M059J (cell line): ENCODE measurements at places on chromosomes 1 and 21. TPM values are rescaled to one million over a fixed set of nuclear protein-coding genes. Genes with fewer than 3 reads are reported as not detected.

AGT gene
- 0.42 TPM in 1 of 2 replicates, not detected in the other for total RNA-seq

ZMPSTE24 gene
- 88.3 and 109 TPM in 2 replicates for total RNA-seq

- DNase-seq, result no peak
Measured at GRCh38 chr1:206757524-206758266, 12.9 kb upstream of the IL19 start.

KRTAP19-1 gene
- total RNA-seq, result not detected in 2 replicates

DNA sequence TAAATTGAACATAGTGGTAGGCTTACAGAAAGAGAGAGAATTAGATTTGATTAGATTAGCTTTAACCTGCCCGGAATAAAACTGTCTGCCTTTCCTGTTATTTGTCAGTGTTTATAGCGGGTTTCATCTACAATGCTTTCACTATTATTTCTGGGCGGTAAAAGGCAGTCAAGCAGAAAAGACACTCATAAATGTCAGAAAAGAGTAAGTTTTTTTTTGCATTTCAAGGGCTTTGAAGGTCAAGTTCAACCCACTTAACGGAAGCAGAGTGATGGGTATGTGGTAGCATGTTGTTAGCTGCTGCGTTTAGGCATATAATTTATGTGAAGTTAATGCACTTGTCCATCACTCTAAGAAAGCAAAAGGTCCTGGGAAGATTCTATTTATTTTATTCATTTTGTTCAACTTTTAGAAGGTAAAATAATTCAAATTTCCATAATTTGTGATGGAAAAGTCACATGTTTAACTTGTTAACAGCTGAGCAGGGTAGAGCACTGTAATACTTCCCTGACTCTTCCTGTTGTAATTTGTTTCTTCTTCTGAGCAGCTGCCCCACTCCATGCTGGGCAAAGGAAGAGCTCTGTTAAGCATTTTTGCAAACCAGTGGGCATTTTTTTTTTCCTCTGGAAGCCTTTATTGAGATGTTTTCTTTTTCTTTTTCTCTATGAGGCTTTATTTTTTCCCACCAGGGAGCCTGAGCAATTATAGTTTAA, 220.1 kb downstream of the ST6GALNAC3 start:
- DNase-seq, result no peak

GRCh38 chr1:101235696-101236515, 913 bp upstream of the S1PR1 start:
- peak; percentile 49 for DNase-seq

DNA sequence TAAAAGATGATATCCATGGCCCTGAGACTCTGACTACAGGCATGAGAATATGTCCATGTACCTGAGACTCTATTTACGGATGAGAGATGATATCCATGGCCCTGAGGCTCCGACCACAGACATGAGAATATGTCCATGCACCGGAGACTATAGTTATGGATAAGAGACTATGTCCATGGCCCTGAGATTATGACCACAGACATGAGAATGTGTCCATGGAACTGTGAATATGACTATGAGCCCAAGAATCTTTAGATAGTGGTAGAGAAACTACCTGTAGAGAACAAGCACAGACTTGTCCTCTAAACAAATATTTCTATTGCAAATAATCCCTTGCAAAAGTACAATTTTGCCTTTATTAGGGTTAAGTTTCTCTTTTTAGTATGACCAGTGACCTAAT, 263.2 kb downstream of the PCP4 start:
- no peak for DNase-seq

- DNase-seq, result peak; percentile 56
Measured at GRCh38 chr1:174659823-174660222, 212.1 kb downstream of the GPR52 start.

UMODL1 gene
- not detected in 2 replicates for total RNA-seq

DNA sequence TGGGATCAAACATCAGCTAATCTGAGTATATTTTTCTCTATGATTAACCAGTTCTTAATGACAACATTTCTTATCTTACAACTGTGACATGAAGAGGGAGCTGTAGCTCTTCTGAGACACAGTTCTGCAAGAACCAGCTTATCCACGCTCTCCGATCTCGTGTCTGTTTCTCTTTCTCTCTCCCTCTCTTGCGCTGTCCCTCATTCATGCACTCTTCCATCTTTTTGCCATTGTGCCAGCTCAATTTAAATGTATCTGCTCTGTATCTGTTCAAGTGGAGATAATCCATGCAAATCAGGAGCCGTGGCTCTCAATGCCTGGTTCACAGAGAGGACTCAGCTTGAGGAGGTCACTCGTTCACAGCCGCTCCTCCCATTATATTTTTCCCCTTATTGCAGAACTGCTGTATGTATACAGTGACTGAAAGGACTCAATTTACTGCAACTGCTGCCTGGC, 494.7 kb upstream of the ADGRL2 start:
- peak; percentile 36 for DNase-seq

RBP7 gene
- 1.5 TPM in 1 of 2 replicates, not detected in the other for total RNA-seq

GRCh38 chr21:45796003-45796402, 152.5 kb downstream of the PCBP3 start:
- no peak for DNase-seq

GRCh38 chr1:201719812-201720521, 109.0 kb upstream of the IPO9 start:
- DNase-seq, result peak; percentile 94

AQP10 gene
- not detected in 2 replicates for total RNA-seq

- no peak for DNase-seq
Measured at GRCh38 chr1:231166398-231166797, 4.5 kb downstream of the TRIM67 start.
